ENCODE measurements at places on chromosomes 11 and 22.

DNA sequence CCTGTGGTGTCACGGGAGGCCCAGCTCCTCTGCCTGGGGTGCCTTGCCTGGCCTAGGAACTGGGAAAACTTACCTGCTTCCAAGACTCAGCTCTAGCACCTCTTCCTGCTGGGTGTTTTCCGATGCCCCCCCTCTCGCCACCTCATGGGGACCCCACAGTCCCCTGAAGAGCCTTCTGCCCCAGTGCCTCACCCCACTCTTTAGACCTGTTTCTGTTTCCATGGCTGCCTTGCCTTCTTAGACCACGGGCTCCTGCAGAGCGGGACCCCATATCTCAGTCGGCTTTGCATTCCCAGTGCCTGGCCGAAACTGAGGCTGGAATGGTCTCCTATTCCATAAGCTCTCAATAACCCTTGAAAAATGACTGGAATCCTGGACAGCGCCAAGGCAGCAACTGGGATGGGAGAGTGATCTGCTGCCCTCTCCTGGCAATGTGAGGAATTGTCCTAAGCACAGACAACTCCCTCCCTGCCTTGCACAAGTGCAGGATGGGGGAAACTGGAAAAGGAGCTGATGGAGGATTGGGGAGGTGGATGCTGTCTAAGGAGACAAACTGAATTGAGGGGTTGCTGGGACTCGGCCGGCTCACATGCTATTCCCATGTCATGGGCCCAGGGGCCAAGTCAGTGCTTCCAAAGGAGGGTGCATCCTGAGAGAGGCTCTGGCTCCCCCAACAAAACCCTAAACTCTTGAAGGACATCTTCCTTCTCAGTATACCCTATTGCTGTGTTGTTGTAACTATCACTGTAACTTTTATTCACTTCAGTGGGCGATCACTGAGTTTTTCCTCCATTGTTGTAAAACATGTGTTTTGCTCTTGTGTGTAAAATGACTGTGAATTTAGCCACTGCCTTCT is 26.6 kb upstream of the IL17RA start:
- H3K4me3 ChIP-seq, result no peak overlapping the region
- no peak overlapping the region for H3K27ac ChIP-seq
- H3K27me3 ChIP-seq, result no peaks in the 10 kb centered on the region
- no peaks in the 10 kb centered on the region for H3K36me3 ChIP-seq
- H3K4me1 ChIP-seq, result peaks cover under 1% of the 10 kb centered on the region

GRCh38 chr11:57320719-57321387 is 3.9 kb downstream of the TNKS1BP1 start:
- peaks cover 42% of the 10 kb centered on the region for H3K36me3 ChIP-seq
- peak overlapping the region; percentile 88 for H3K4me3 ChIP-seq
- H3K4me1 ChIP-seq, result peaks cover 77% of the 10 kb centered on the region
- peak overlapping the region; percentile 73 for H3K27ac ChIP-seq
- peak; percentile 47 for DNase-seq
- H3K27me3 ChIP-seq, result no peaks in the 10 kb centered on the region

- H3K27ac ChIP-seq, result no peak overlapping the region
- no peak for DNase-seq
- no peaks in the 10 kb centered on the region for H3K4me1 ChIP-seq
- no peaks in the 10 kb centered on the region for H3K36me3 ChIP-seq
Measured at GRCh38 chr11:59078435-59078834, 7.7 kb upstream of the GLYATL1B start.

GRCh38 chr11:33935461-33936456 is 43.9 kb upstream of the LMO2 start:
- no peak overlapping the region for H3K27ac ChIP-seq
- no peaks in the 10 kb centered on the region for H3K36me3 ChIP-seq
- H3K4me3 ChIP-seq, result no peak overlapping the region
- no peaks in the 10 kb centered on the region for H3K27me3 ChIP-seq
- H3K4me1 ChIP-seq, result peaks cover 44% of the 10 kb centered on the region

DNA sequence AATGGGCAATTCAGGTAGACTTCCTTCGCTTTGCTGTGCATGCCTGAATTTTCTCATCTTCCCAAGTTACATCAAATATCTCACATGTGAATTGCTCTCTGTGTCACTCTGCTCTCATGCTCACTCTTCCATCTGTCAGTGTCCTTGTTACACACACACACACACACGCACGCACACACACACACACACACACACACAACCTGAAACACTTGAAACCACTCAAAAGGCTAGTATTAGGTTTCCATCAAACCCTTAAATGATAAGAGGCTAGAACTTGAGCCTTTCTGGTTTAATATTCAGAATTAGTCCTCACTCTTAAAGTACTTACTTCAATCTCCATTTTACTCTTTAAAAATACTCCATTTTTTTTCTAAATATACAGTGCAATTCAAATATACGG is 282.4 kb downstream of the C11orf87 start:
- no peak for DNase-seq
- H3K27me3 ChIP-seq, result no peaks in the 10 kb centered on the region
- no peak overlapping the region for H3K4me3 ChIP-seq
- H3K4me1 ChIP-seq, result no peaks in the 10 kb centered on the region
- no peak overlapping the region for H3K27ac ChIP-seq

DNA sequence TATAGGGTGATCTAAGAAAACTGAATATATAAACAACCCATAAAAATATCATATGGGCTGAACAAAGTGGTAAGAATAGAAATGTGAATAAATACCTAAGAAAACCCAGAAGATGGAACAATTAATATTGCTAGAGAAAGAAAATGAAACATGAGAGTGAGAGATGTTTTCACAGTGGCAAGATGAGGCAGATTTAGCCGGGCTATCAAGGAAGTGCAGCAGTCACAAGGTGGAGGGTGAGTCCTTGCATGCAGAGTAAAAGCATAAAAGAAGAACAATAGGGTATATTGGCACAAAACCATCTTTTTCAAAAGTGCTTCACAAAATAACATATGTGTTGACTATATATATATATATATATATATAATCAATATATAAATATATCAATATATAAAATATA is 49.6 kb downstream of the NOX4 start:
- H3K4me3 ChIP-seq, result no peak overlapping the region
- no peaks in the 10 kb centered on the region for H3K4me1 ChIP-seq
- H3K27me3 ChIP-seq, result no peaks in the 10 kb centered on the region
- no peak overlapping the region for H3K27ac ChIP-seq
- H3K36me3 ChIP-seq, result no peaks in the 10 kb centered on the region

- no peak for DNase-seq
- H3K4me3 ChIP-seq, result no peak overlapping the region
- no peaks in the 10 kb centered on the region for H3K36me3 ChIP-seq
- H3K27ac ChIP-seq, result no peak overlapping the region
Measured at GRCh38 chr11:120601536-120601935, 90.0 kb downstream of the GRIK4 start.

- DNase-seq, result no peak
- H3K36me3 ChIP-seq, result no peaks in the 10 kb centered on the region
- no peaks in the 10 kb centered on the region for H3K27me3 ChIP-seq
- H3K4me1 ChIP-seq, result no peaks in the 10 kb centered on the region
Measured at GRCh38 chr11:118838905-118839553, 44.7 kb upstream of the CXCR5 start.
